ENCODE measurements at places on chromosomes 6 and 20.

DNA sequence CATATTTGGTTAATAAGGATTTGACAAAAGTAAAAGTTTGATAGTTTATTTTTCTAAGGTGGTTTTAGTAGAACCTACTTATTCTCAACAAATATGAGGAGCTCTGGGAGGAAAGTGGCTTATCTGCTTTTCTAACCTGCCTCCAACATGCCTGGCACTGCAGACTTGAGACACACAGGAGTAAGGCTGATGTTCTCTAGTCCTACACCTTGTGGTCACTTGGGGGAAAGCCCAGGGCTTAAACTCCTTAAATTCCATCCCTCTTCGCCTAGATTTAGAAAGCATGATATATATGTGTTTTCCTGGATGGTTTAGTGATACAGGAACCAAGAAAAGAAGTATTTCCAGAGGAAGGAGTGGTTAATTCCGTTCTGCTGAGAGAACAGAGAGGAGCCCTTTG, 39.9 kb upstream of the SAMD5 start:
- no peak for DNase-seq

DNA sequence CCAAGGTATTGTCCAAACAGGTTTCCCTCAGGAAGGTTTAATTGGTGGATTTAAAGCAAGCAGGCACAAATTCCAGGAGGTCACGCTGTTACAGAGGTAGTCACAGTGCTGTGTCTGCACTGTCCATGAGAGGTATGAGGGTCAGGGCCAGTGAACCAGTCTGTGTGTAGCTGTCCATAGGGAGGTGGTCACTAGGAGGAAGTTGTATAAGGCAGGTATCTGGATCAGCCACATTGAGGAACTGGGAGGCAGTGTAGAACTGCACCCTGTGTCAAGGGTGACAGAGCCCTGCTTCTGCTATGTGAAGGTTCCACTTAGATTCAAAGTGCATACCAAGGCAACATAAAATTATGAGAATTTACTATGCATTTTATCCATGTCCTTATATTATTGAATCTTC, 73.3 kb downstream of the MAP3K4 start:
- no peak for DNase-seq

- DNase-seq, result no peak
Observed at GRCh38 chr6:68779366-68779765, 144.3 kb downstream of the ADGRB3 start.

DNA sequence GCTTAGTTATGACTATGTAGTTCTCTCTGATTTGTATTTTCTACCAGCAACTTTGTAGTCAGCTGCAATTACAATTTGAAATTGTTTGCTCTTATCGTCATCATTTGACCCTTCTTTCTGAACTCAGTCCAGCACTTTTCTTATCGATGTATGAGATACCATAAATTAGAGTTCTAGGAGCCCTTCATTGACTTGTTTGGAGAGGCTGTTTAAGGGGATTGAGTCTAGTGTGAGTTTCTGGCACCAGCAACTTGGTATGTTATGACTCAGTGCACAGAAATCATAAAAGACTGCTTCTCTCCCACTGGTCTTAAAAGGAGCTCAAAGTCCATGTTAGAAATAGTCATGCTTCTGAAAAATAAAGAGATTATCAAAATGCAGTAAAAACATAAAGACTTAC, 190.3 kb downstream of the TENT5A start:
- no peak for DNase-seq

- DNase-seq, result no peak
Observed at GRCh38 chr6:16894301-16894700, 133.0 kb upstream of the ATXN1 start.

DNA sequence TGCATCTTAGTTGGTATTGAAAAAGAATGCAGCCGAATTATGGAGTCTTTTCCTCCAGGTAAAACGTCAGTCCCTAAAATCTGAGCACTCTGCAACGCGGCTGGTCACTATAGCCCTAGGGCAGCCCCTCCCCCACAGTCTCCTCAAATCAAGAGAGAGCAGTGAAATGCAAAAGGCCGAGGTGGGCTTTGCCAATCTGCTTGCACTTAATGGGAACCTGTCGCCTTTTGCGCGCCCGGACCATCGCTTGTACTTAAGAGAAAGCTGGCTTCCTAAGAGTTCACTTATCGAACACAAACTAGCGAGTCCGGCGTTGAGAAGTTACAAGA, 447 bp downstream of the MCM3 start:
- no peak for DNase-seq

GRCh38 chr6:154352898-154353585, 3.6 kb downstream of the IPCEF1 start:
- no peak for DNase-seq

GRCh38 chr6:62262283-62262682, 23.7 kb downstream of the KHDRBS2 start:
- DNase-seq, result no peak

DNA sequence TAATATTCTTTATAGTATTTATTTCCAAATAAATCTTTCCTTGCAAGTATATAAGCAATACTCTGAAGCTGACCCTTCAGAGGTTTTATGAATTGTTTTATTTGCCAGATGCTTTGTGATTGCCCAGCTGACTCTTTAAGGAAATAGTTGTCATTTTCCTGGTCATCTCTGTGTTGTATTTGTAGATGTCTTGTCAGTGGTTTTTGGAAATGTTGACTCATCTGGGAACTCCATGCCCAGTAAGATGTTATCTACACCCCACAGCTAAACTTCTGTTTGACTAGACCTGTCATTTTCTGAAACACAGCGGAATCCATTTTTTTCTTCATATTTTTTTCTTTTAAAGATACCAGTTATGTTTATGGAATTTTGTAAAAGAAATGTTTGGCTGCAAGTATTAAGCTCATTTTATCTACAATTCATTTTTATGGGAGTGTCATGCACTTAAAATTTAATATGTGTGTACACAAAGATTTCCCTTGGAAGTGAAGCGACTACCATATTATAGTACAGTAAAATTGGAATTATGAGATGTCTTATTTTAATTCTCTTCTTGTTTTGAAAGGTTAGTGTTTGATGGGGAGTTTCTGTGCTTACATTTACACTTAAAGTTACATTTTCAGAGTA, 491.0 kb downstream of the NKAIN2 start:
- no peak for DNase-seq

- no peak for DNase-seq
Observed at GRCh38 chr6:125025164-125025854, 63.1 kb downstream of the RNF217 start.

GRCh38 chr6:56860475-56860874, 94.4 kb upstream of the BEND6 start:
- peak; percentile 57 for DNase-seq

DNA sequence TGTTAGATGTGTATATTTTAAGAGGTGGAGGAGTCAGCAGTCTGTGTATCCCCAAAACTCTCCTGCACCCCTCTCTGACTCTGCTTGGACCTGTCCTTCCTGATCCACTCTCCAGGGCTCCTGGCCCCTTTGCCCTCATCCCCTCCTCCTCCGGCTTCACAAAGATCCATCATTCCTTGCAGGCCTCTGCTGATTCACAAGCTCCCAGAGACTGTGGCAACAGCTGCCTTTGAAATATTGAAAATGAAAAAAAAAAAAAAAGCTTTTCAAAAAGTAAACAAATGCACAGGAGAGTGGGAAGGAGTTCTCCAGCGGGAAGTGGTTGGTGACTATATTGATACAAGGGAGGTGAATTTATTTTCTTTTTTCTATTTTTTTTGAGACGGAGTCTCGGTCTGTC, 330.2 kb upstream of the SULF2 start:
- DNase-seq, result no peak

- no peak for DNase-seq
Observed at GRCh38 chr6:32991972-32992371, 17.4 kb downstream of the HLA-DOA start.

- no peak for DNase-seq
Observed at GRCh38 chr6:106728296-106728870, 99.0 kb downstream of the QRSL1 start.

DNA sequence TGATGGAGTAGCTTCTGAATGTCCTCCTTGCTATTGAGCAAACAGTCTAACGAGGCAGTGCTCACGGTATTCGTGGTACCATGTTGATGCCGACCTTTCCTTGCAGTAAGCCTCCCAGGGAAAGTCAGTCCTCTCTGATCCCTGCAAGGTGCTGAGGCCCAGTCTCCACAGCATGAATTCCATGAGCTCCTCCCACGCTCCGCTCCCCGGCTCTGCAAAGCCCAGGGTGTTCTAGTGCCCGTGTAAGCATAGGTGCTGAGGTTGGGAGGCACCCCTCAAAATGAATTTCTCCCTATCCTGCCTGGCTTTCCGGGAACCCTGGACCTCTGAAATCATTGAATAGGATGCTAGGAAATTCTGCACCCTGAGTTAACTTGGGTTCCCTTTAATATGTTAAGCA, 251.0 kb downstream of the TAF4 start:
- DNase-seq, result no peak

GRCh38 chr6:141464490-141464889, 668.2 kb upstream of the GJE1 start:
- peak; percentile 30 for DNase-seq

- DNase-seq, result no peak
Observed at GRCh38 chr6:14877758-14878157, 368.1 kb upstream of the JARID2 start.

DNA sequence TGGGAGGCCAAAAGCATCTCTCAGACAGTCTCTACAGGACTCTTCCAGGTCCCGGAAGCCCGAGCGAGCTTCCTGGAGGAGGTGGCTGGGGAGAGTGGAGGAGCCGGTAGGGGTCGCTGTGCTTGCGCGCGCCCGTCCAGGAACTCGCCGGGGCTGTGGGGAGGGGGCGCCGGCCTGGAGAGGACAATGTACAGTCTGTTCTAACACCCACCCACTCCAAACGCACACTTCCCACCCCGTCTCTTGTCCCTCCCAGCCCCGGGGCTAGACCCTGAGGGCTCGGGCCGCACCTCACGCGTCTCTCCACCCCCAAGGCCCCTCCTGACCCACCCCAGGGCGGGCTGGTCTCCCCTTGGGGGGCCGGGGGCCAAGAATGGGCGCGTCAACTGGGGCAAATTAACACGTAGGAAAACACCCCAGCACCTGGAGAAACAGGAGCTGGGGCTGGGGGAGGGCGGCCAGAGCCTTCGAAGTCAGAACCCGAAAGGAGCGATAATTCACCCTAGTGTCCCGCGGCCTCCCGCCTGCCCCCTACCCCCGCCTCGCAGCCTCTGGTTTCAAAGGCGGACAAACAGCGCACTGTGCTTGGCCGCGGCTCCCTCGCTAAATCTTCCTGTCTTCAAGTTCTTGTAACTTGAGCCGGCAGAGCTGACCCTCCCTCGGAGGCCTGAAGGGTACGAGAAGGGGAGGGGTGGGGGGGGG, 103.2 kb upstream of the FOXP4 start:
- DNase-seq, result no peak

- DNase-seq, result no peak
Observed at GRCh38 chr6:26305641-26305969, 59.4 kb upstream of the BTN3A2 start.

GRCh38 chr6:127243501-127243900, 23.2 kb upstream of the RNF146 start:
- DNase-seq, result no peak

DNA sequence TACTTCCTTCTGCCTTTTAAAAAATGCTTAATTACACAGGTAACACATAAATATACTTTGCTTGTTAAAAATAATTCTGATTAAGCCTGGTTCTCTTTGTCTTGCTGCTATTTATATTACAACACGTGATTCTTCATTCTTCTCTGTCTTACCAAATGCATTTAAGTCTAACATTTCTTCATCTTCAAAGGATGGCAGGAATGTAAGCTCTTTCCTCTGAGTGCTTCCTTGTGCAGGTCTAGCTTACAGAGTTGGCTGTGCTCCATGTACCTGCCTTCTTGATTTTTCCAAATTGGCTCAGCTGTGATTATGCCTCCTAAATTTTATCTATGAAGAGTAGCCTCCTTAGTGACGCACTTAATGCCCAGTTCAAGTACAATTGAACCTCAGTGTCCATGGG, 44.4 kb downstream of the RNF144B start:
- DNase-seq, result no peak

- no peak for DNase-seq
Observed at GRCh38 chr6:73752943-73753342, 56.9 kb downstream of the CD109 start.

DNA sequence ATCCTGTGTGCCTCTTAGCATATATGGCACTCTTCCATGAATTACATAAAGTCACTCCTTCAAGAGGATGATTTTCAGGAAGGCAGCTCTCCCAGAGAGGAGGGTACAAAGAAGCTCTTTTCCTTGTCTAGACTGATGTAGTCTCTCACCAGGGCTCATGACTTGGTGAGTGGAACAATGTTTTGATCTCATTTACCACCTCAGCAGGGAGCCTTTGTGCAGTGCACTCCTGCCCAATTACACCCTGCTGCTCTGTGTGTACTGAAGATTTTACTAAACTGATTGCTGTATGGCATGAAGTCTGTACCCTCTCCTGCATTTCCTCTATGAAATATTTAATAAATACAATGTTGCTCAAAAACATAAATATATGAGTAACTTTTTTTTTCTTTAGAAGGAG, 598.3 kb upstream of the HS3ST5 start:
- DNase-seq, result no peak

DNA sequence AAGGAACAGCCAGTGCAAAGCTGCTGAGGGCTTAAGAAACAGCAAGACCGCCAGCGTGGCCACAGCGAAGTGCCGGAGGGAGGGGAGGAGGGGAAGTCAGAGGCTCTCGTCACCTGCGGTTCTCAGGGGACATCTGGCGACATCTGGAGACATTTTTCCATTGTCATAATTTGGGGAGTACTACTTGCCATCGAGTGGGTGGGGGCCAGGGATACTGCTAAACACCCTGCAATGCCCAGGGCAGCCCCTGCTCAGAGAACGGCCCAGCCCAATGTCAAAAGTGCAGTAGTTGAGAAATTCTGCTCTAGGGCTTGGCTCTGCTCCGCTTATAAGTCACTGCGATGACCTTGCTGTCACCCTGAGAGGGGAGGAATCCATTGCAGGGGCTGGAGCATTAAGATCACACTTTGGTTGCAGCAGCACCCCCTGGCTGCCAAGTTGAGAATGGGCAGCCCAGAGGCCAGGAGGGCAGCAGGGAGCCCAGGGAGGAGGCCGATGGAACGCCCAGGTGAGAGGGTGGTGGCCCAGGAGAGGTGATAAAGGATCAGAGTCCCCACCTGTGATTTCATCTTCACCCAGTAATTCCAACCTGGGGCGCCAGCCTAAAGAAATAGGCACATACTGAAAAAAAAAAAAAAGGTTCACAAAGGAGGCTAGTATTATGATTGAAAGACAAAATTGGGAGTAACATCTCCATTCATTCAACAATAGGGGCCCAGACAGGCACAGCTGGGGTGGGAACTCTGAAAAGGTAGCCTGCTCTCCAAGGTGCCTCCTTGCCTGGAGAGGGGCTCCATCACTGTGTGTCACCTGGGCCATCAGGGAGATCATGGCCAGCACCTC, 218.2 kb downstream of the BMP7 start:
- no peak for DNase-seq

DNA sequence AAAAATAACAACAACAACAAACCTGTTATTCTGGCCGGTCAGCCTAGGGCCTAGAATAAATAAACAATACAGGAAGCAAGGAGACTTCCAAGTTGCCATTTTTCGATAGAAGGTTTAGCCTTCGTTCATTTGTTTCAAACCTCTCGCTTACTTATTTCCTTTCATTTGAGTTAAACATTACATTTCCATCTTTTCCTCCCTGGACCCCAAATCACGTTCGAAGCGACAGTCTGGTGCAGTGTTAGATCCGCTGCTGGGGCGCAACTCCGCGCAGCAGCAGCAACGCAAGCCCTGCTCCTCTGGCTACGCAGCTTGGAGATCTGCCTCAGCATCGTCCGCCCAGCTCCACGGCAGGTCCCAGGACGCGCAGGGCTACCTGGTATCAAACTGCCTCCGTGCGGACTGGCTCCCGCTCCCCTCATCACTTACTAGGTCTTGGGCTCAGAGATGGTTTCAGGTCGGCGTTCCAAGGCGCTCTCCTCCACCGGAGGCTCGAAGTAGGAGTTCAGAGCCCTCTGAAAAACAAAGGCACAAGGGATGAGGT, 530 bp downstream of the TDP2 start:
- peak; percentile 43 for DNase-seq

- no peak for DNase-seq
Observed at GRCh38 chr6:153328194-153328593, 197.1 kb upstream of the RGS17 start.

All from dermis microvascular lymphatic vessel endothelial cell (primary cell).